Nucleus accumbens (tissue), 56 donors: ENCODE measurements at places on chromosomes 5 and 9.
A peak's percentile ranks its signal among the peaks of the same experiment; 100 is the strongest.

DNA sequence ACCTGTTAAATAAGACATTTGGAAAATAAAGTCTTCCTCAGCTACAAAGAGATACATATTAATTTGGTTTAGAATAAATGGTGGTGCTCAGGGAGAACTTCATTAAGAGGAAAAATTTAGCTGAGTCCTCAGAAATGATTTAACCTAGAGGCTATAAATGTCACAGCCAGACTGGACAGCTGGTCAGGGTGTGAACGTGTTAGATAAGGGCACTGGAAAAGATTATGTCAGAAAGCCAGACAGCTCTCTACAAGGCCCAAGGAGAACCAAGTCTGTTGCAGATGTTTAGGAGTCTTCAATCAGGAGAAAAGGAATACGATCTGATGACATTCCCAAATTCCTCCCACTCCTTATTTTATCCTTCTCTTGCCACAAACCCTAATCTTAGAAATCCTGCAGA is 265.2 kb downstream of the MAT2B start:
- no peak for DNase-seq

GRCh38 chr5:38866362-38867031 is 20.7 kb downstream of the OSMR start:
- no peak for DNase-seq

- no peak for DNase-seq
Measured at GRCh38 chr9:112809351-112809848, 58.8 kb downstream of the SNX30 start.

DNA sequence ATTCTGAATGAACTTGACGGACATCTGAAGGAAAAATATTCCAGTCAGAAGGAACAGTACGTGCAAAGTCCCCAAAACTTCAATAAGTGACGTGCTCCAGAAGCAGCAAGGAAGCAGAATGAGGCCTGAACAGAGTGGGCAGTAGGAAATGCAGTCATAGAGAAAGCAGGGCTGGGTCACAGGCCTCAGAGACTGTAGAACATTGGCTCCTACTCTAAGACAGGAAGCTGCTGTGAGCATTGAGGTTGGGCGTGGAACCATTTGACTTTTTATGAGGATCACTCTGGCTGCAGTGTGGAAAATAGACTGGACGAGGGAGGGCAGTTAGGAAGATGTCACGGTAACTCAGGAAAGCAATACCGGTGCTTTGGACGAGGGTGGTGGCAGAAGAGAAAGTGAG is 64.0 kb downstream of the DOCK8 start:
- no peak for DNase-seq

- no peak for DNase-seq
Measured at GRCh38 chr9:137891588-137892423, 14.2 kb downstream of the CACNA1B start.

DNA sequence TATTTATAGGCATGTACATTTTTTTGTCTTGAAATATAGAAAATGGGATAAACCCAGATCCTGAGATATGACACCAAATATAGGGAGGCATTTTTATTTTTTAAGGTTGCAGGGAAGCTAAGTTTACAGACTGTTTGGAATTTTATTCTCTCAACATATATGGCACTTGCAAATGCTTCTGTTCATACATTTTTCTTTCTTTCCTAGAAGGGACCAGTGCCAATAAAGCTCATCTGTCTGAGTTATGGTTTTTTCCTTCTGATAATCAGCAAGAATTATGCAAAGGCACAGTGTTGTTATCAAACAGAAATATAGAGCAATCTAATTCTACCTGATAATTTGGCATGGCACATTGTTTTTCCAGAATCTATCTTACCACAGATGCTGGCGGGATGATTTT is 156.9 kb upstream of the GPR151 start:
- DNase-seq, result no peak

DNA sequence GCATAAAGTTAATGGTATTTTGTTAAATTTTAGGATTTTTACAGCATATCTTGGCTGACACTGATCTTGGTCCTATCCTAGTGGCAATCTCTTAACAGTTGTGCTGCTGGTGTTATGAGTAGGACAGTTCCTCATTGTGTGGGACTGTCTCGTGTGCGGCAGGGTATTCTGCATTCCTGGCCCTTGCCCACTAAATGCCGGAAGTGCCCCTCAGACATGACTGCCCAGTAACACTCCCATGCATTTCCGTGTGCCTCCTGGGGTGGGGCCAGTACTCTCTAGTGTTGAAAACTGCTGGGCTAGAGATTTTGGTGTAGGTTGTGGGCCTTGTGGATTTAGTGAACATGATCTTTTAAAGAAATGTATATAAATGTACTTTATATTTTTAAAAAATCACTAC is 227.1 kb upstream of the DMRT1 start:
- DNase-seq, result peak; percentile 15

- DNase-seq, result no peak
Measured at GRCh38 chr5:158754018-158754514, 345.6 kb downstream of the EBF1 start.

DNA sequence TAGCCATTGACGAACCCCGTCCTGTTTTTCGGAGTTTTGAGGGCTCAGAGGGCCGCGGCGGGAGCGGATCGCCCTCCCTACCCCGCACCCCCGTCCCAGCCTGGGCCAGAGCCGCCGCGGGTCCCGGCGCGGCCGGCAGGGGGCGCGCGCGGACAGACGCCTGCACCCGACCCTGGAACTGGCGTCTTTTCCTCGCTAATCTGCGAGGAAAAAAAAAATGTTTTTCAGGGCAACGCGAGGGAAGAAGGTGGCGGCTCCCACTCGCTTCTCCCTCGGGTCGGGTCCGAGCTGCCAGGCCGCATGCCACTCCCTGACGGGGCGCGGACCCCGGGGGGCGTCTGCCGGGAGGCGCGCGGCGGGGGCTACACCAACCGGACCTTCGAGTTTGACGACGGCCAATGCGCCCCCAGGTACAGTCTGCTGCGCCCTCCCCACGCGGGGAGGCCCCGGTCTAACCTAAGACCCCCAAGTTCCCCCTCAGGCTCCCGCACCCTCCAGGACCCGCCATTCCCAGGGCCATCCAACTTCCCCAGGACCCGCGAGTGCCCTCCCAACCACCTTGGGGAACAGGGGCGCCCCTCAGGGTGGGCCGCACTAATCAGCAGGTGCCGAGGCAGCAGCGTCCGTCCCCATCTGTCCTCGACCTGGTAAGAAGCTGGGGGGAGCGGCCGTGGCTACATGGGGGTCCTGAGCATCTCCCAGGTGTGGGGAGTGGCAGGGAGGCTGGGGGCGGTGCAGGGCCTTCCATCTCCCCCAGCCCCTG is at the start of gene KCNT1:
KCNT1 (plus strand) TSS at position 227 of the 763 bp plus-strand sequence; CDS start at position 301, 74 bp downstream.
- DNase-seq, result no peak

GRCh38 chr5:35926389-35927051 is 11.9 kb downstream of the CAPSL start:
- DNase-seq, result peak; percentile 24

GRCh38 chr9:127066060-127066850 is 56.2 kb downstream of the ANGPTL2 start:
- DNase-seq, result no peak

DNA sequence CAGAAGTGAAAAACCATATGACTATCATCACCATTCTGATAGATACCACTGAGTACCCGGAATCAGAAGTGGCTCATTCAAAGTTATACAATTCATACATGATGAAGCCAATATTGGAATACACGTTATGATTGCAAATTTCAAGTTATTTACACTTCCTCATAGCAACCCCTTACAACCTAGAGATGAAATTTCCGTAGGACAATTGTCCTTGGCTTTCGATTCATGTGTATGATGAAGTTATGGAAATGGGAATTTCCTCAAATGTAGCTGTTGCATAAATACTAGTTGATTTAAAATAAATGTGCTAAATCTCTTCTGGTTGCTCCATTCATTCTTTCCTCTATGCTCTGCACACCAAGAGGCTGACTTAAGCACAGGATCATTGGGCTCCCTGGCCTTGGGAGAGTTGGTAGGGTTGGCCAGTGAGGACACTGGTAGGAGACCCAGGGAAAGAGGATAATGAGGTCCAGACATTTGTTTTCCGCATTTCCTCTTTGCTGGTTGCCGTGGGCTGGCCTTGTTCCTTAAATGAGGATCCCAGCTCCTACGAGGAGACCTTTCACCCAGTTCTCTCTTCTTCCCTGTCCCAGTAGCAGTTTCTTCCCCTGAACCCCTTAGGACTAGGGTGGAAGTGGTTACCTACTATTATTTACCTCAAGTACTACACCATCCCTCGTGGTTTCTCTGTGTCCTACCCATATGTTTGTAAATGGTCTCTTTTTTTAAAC is 90.3 kb downstream of the ZNF474 start:
- no peak for DNase-seq

- no peak for DNase-seq
Measured at GRCh38 chr5:80093796-80094195, 58.6 kb downstream of the THBS4 start.

DNA sequence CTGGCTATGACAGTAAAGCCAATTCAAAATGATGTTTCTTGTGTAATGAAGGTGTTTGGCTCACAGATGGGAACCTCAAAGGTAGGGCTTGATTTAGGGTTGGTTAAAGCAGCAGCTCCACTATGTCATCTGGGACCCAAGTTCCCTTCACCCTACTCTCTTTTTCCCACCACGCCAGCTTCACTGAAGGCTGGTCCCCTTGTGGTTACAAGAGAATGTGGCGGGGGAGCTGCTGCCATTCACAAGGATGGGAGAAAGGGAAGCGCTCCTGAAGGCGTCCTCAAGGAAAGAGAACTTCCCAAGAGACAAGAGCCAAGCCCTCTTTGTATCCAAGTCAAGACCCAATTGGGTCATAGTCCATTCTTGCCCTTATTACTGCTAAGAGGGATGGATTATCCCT is 72.7 kb downstream of the NTRK2 start:
- DNase-seq, result no peak

DNA sequence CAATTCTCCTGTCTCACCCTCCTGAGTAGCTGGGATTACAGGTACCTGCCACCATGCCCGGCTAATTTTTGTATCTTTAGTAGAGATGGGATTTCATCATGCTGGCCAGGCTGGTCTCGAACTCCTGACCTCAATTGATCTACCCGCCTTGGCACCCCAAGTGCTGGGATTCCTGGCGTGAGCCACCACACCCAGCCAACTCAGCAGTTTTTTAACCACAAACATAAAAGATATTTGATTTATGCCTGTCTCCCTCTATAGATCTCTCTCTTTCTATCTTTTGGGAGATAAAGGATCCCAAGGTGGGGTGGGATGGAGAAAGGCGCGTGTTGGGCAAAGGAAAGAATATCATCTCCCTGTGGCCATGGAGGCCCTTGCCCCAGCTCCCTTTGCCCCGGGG is 26.8 kb downstream of the NR4A3 start:
- no peak for DNase-seq

DNA sequence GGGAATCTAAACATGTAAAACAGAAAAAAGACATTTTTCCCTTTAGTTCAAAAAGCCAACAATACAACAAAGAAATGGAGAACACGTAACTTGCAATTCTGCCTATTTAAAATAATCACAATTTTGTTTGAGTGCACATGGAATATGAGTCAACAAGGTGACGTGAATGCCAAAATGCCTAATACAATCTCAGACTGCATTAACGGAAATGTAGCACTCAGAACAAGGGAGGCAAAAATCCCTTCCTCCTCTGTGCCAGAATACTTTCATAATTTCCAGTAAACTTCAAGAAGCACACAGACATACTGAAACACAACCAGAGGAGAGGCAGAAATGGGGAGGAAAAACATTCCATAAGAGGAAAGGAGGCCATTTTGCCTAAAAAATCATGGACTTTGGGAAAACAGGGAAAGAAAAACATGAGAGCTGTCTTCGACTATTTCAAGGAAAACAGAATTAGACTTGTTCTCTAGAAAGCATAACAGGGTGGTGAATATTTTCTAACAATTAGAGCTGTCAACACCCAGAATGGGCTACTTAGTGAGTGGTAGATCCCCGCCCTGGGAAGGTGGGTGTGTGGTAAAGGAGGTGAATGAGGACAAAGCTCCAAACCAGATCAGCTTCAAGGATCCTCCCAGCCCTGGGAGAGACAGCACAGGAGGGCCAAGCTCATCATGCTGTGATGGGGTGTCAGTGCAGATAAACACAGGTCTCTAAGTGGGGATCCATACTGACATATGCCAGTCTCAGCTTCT is 48.2 kb downstream of the ABCA1 start:
- no peak for DNase-seq

DNA sequence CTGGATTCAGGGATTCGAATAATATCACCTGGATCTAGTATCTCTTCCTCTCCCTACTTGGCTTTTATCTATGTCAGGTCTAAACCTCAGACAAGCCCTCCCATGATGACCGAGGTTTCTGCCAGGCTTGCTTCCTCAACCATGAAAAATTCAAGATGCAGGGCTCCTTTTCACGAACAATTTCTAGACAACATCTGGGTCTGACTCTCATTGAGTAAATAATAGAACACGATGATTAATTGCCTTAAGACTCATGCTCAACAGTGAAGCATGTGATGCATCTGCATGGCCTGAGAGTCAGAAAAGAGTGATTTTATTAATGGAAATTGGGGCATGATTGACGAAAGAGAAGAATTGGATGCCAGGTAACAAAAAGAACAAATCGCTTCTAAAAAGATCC is 277.2 kb upstream of the ZNF608 start:
- no peak for DNase-seq

- no peak for DNase-seq
Measured at GRCh38 chr9:73979894-73980264, 517.3 kb upstream of the RORB start.

DNA sequence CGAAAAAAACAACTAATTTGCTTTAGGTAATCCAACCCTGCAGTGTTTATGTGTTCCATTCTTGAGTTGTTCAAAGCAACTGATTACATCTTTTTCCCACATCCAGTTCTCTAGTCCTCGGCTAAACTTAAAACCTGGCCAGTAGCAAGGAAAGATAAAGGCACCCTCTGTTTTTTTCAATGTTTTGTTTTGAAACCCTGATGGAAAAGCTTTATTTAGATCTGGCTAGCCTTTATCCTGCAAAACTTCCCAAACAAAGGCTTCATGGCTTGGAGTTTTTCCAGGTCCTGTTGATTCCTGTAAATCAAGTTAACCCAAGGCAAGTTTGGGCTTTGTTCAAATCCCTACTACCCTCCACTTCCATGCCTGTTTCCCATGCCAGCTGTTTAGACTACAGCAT is 105.1 kb downstream of the CEMIP2 start:
- DNase-seq, result no peak
